ENCODE measurements at places on chromosomes 4 and X. TPM values are rescaled to one million over a fixed set of nuclear protein-coding genes. Genes with fewer than 3 reads are reported as not detected.
A peak's percentile ranks its signal among the peaks of the same experiment; 100 is the strongest.

DNA sequence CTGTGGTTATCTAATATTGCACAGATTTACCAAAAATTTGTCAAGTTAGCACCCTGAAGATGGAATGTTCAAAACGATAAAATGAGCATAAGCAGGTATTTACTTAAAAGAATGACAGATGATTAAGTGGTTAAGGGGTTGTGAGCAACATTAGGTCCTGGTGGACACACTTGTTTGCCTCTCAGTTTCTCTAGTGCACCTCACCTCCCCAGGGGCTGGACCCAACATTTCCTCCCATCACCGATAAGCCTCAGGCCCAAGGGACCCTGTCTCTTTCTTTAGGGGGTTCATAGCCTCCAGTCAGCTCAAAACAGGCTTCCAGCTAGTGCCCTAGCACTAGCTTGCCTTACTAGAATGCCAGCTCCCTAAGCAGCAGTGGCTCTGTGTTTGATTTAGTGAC lies 88.0 kb downstream of the ATP11C start:
- DNase-seq: no peak

GRCh38 chr4:121913667-121914066 lies 38.2 kb downstream of the TRPC3 start:
- DNase-seq: no peak

GRCh38 chr4:158025131-158025530 lies 147.7 kb downstream of the GASK1B start:
- DNase-seq: no peak

- DNase-seq: no peak
Observed at GRCh38 chr4:101792056-101792590, 1.6 kb downstream of the BANK1 start.

- DNase-seq: no peak
Observed at GRCh38 chr4:137370679-137371078, 161.6 kb downstream of the PCDH18 start.

DNA sequence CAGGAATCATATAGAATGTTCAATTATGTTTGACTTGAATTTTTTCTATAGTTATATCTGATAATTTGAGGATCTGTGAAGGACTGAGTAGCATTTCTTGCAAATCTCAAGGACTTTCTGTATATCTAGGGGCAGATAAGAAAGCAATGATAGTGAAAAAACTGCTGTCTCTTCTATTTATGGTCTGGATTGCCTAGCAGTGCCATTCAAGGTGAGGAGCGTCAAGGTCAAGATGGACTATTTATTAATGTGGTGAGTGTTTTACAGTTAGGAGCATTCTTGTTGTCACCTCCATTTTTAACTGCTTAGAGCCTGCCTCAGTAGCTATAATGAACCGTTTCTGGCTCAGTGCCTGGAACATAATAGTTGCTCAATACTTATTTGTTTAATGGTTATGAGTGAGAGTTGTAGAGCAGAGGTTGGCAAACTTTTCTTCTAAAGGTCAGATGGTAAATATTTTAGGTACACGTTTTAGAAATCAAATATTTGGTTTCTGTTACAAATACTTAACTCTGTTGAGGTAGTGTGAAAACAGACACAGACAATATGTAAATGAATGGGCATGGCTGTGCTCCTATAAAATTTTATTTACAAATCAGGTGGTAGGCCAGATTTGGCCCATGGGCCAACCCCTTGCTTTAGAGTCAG lies 523.2 kb upstream of the IGFBP7 start:
- DNase-seq: no peak

DNA sequence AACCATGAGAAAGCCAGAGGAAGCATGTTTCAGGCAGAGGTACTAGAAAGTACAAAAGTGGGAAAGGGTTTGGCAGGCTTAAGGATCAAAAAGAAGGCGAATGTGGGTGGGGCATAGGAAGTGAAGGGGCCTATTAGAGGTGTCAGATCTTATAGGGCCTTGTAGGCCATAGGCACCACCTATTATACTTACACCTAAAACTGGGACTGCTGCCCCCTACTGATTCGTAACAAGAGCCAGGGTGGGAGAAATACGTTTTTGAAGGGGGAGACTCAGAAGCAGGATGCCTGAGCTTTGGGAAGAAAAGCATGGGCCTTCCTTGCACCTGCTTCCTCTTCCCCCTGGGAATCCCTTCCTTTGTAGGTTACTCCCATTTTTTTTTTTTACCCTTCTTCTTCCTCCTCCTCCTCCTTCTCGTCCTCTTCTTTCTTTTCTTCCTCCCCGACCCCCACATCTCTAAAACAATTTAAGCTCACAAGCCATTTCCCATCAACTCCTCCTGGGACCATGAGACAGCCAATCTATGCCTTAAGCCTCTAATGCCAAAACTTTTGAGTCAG lies 40.7 kb upstream of the GPC3 start:
- no peak for DNase-seq

GRCh38 chr4:47816748-47817147 lies 21.1 kb downstream of the CORIN start:
- no peak for DNase-seq

DNA sequence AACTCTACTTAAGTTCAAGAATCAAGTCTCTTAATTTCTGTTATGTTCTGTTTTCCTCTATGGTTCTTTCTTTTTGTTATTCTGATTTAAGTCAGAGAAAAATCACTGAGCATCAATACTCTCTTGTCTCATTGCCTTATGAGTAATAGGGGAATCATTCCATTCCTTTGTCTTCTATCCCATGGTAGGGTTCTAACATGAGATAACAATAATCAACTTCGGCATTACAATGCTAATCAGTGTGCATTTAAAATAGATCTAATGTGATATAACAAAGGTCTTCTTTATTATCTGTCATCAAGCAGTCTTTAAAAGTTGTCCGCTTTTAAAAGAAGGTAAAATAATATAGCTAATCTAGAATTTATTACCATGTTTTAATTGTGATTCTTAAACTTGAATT lies 446.9 kb downstream of the IL15 start:
- DNase-seq: no peak

DNA sequence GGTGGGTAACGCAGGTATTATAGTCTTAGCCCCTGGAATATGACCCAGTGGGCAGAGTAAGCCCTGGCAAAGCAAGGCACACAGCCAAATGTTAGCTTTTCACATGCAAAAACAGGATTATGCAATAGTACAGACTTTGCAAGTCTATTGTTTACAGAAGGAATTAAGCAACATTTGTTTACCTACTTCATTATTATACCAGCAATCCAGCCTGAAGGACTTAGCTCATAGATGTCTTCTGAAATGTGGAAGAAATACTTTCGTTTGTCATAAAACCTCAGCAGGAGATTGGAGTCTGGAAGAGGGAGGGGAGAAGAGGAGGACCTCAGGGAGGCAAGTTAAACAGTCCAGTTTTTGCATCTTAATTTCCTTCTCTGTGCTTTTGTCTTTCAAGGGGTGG lies 226.7 kb upstream of the CENPE start:
- no peak for DNase-seq

DNA sequence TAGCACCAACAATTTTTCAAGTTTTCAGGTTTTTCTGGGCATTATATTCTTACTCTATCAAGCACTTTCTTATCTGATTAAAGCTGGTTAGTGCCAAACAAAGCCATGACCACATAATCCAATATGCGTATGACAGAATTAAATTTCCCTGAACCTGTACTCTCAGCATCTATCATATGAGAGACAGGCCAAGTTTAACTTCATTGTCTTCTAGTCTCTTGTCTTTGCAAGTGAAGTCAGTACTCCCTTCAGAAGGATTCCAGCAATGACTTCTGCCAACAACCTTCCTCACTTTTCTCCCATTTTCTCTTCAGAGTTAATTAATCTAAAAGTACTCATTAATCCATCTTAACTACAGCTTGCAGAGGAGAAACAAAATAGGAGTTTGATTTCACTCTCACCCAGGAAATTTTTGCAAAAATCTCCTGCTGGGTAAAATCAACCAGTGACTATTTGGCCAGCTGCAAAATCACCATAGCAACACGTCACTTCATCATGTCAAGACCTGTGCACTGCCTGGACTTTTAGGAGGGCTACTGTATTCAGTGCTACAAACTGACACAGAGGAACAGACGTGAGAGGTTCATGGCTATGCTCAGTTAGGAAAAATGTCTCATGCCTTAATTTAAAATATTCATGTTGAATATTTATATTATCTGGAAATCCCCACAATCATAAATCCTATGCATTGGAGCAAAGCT lies 208.4 kb downstream of the ANTXR2 start:
- no peak for DNase-seq

- DNase-seq: no peak
Observed at GRCh38 chrX:13552892-13553291, 16.5 kb upstream of the EGFL6 start.

DNA sequence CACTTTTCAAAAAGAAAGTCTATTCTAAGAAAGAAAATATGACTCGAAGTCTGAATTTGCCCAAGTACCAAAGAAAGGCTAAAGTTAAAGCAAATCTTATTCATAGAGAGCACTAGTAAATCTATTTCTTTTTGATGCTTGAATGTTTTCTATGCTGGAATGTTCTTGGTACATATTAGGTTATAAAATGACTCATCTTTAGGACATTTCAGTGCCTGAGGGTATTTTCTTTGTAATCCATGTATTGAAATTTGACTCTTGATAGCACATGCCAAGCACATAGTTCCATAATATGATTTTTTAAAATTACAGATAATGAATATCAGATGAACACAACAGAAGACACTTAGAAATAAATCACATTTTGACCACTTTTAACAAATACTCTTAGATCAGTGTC lies 232.8 kb downstream of the TRIML1 start:
- DNase-seq: no peak

DNA sequence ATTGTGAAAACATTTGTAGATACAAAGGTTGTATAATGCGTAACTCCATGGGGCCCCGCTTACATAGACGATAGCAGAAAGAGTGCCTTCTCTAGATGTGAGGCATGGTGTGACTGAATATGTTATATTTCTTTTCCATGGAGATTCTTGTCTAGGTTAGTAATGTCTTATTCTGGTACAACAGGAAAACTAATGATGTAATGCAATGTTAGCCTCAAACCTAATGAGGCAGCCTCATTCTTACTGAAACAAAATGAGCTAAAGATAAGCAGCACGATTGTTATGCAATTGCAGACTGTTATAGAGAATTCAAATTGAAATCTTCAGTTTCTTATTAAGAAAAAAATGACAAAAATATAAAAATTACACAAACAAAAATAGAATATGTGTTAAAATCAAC lies 171.1 kb upstream of the ANKRD50 start:
- no peak for DNase-seq

- DNase-seq: no peak
Observed at GRCh38 chr4:16764622-16765021, 133.8 kb downstream of the LDB2 start.

DNA sequence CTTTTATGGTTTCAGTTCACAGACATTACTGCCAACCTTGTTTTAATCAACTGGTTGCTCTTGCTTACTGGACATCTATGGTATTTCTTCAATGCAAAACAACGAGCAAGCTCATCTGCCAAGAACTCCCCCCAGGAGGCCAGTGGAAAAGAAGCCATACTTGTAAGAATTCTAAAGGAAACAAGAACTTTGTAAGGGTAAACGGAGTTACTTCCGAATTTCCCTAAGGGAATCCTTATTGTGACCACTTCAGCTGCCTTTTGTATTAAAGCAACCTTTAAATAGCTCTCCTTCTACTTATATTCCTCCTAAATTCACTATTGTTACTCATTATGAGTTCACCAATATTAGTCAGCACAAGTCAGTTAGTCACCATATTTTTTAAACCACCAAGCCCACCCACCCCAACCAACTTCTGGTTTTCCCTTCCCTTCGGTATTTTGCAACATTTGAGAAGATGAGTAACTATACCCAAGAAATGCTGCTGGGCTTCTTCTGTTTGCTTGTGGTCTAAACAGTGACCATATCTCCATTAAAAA lies 602.8 kb upstream of the DIPK2B start:
- DNase-seq: no peak

- DNase-seq: peak; percentile 57
Observed at GRCh38 chr4:3470244-3471097, 7.4 kb downstream of the DOK7 start.

- no peak for DNase-seq
Observed at GRCh38 chrX:50154429-50154828, 46.4 kb downstream of the AKAP4 start.

- DNase-seq: no peak
Observed at GRCh38 chrX:120367402-120368109, 5.7 kb downstream of the ATP1B4 start.

KLHL4 gene
- total RNA-seq: 0.89 TPM

MTTP gene
- 3.9 TPM for total RNA-seq

EDNRA gene
- total RNA-seq: 4.9 TPM

DAPP1 gene
- total RNA-seq: 0.73 TPM

ELOVL6 gene
- 2.0 TPM for total RNA-seq

HSD17B13 gene
- total RNA-seq: 0.22 TPM

YTHDC1 gene
- total RNA-seq: 52.0 TPM

NLRP2B gene
- not detected for total RNA-seq

MAML3 gene
- 2.3 TPM for total RNA-seq

EVC2 gene
- total RNA-seq: 1.2 TPM

CLCN5 gene
- total RNA-seq: 2.7 TPM

HELQ gene
- 13.6 TPM for total RNA-seq

CCDC110 gene
- total RNA-seq: 1.0 TPM

All from Right ventricle myocardium inferior (tissue), 1 donor.